ENCODE measurements at places on chromosomes 13 and 19. TPM values are rescaled to one million over a fixed set of nuclear protein-coding genes. Genes with fewer than 3 reads are reported as not detected.
A peak's percentile ranks its signal among the peaks of the same experiment; 100 is the strongest.

ZNF99 gene
- not detected for total RNA-seq

- no peak overlapping the region for H3K4me3 ChIP-seq
- DNase-seq = peak; percentile 18
- no peaks in the 10 kb centered on the region for H3K27me3 ChIP-seq
- peaks cover 2% of the 10 kb centered on the region for H3K36me3 ChIP-seq
Observed at GRCh38 chr13:113091211-113091771, 14.3 kb upstream of the F7 start.

- H3K27ac ChIP-seq = no peak overlapping the region
- H3K4me1 ChIP-seq = peaks cover 27% of the 10 kb centered on the region
- H3K36me3 ChIP-seq = peaks cover 6% of the 10 kb centered on the region
- DNase-seq = no peak
- H3K27me3 ChIP-seq = no peaks in the 10 kb centered on the region
Observed at GRCh38 chr13:77031656-77032243, 4.8 kb upstream of the FBXL3 start.

- H3K4me1 ChIP-seq = no peaks in the 10 kb centered on the region
- DNase-seq = no peak
- H3K36me3 ChIP-seq = no peaks in the 10 kb centered on the region
- H3K27ac ChIP-seq = no peak overlapping the region
- H3K4me3 ChIP-seq = no peak overlapping the region
Observed at GRCh38 chr19:54252243-54252642, 4.8 kb downstream of the LILRB5 start.

DNA sequence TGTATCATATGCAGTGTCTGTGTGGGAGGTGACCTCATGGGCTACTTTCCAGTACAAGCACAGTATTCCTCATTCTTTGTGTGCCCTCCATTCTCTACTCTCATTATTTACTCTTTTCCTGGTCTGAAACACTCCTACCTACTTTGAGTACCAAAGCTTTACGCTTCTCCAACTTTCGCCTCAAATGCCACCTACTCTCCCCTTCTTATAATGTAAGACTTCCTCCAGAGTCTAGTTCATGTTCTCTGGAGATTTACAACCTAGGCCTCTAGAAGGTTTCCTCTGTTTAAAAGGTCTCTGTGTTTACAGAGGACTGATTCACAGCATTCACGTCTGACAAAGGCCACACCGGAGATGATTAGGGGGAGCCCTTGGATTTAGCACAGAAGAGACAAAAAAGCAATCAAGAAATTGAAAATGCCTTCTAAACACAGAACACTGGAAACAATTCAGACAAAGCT, 302.0 kb downstream of the KLF12 start:
- peaks cover 21% of the 10 kb centered on the region for H3K4me1 ChIP-seq
- H3K27me3 ChIP-seq = no peaks in the 10 kb centered on the region
- no peak overlapping the region for H3K4me3 ChIP-seq
- no peak for DNase-seq

FXYD7 gene
- total RNA-seq = 0.69 TPM

FGF22 gene
- total RNA-seq = 0.38 TPM
